ENCODE measurements at places on chromosomes 13 and 19.

DNA sequence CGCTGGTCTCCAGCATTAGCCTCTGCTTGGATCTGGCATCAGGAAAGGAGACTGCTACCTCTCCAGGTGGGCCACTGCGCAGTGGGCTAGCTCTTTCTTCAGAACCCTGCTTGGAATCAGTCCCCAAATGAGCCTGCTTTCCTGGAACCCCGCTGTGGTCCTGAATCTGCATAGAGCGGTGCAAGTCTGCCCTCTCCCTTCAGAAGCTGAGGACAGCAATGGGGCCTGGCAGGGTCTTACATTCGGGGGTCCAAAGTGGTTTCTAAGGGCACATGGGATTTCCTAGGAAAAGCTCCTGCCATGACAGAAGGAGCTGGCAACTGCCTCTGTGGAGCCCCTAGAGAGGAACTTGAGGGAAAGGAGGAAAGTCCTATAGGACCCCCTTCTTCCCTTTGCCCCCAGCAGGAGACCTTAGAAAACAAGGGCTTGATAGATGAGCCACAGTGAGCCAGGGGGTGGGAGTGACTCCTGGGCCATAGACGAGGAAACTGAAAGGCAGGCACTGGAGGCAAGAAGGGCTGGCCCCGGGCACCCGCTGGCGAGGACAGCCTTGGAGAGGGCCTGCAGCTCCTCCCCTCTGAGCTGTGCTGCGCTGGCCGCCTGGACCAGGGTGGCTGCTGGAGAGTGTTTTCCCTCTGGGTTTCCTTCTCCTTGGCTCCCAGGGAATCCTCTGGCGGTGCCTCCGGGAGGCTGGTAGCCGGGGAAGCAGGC, 1.4 kb upstream of the VSTM2B start:
- no peak for DNase-seq

GRCh38 chr19:41098762-41099161, 10.5 kb downstream of the CYP2A13 start:
- DNase-seq = no peak

DNA sequence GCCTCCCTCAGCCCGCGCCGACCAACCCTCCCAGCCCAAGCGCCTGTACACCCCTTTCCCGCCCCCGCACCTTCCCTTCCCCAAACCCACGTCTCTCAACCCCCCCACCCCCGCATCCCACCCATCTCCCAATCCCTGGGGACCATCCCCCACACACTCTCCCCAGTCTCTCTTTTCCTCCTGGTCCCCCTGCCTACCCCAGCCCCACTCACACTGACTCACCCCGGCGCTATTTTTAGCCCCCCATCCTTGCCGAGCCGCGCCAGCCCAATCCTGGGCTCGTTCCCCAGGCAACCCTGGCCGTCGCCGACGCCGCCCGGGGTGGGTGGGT, 11.7 kb downstream of the CIC start:
- DNase-seq = peak; percentile 59

DNA sequence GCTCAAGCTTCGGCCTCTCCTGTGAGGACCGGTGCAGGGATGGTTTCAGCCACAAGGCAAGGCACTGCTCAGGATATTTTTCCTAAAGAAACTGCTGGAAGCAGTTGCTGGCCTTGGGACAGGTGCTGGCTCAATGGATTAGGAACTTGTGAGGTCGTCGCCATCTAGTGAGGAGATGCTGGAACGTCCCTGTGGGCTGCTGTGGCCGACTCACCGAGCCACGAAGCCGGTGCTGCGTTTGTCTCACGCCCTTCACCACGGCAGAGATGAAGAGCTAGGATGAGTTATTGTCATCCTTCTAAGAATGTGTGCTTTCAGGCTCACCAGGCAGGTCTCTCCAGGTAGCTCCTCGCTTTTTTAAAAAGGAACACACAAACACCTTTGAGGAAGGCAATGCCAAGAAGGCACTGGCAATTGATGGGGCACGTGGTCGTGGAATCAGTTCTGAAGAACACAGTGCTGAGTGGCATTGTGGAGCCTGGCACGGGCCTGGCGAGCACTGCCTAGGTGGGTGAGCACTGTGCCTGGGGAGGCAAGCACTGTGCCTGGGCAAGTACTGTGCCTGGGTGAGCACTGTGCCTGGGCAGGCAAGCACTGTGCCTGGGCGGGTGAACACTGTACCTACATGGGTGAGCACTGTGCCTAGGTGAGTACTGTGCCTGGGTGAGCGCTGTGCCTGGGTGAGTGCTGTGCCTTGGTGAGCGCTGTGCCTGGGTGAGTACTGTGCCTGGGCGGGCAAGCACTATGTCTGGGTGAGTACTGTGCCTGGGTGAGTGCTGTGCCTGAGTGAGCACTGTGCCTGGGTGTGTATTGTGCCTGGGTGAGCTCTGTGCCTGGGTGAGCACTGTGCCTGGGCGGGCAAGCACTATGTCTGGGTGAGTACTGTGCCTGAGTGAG, 140.4 kb downstream of the TEX29 start:
- peak; percentile 35 for DNase-seq
